HS-5 (cell line): ENCODE measurements at places on chromosomes 16 and 17.
A peak's percentile ranks its signal among the peaks of the same experiment; 100 is the strongest.

- no peak for DNase-seq
Measured at GRCh38 chr17:40399185-40399584, 18.5 kb downstream of the TOP2A start.

GRCh38 chr17:46821482-46822387 is 3.2 kb upstream of the WNT3 start:
- no peak for DNase-seq

- DNase-seq: no peak
Measured at GRCh38 chr17:63641692-63642448, 19.7 kb downstream of the MAP3K3 start.

GRCh38 chr17:49727380-49727779 is 19.6 kb upstream of the SLC35B1 start:
- DNase-seq: no peak

- DNase-seq: no peak
Measured at GRCh38 chr17:49074851-49075540, 57.6 kb upstream of the B4GALNT2 start.

- DNase-seq: no peak
Measured at GRCh38 chr16:70378869-70379493, 32.3 kb downstream of the DDX19A start.

- DNase-seq: no peak
Measured at GRCh38 chr16:88770461-88771293, 14.3 kb downstream of the PIEZO1 start.

DNA sequence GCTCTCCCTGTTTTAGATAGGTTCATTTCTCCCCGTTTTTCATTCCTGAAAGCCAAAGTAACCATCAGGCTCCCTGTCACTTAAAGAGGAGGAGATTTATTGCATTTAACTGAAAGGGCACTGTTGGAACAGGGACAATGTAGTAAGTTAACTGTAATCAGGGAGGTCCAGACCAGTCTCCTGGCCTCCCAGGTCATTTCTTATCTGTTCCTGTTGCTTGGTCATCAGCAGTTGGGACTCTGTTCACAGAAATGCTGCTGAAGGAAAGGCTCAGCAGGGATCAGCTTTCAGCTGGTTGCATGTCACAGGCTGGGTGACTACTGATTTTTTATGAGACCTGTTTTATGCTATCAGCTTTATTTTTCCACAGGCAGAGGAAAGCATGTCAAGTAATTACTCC is 622.6 kb upstream of the GOT2 start:
- no peak for DNase-seq

DNA sequence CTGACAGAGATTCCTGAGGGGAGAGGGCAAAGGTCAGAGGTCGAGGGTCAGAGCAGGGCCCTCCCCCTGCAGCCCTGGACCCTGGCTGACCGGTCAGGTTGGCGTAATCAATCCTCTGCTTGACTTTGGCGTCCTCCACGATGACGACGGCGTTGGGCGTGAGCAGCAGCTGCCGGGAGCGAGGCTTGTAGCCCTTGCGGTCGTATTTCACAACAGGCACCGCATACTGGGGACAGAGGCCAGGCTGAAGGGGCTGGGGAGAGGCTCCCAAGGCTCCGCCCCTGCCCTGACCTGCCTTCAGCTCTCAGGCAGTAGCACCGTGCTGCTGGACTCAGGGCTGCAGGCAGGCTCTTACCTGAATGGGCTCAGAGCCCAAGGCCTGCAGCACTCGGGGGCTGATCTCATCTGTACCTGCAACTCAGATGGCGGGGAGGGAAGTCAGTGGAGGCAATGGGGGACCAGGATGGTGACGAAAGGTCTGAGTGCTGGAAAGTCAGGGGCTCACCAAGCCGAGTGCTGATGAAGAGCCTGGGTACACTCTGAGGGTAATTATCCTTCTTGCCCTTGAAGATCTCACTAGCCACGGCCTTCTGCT is 12.0 kb upstream of the CRK start:
- DNase-seq: no peak

GRCh38 chr16:3882531-3882930 is 2.0 kb upstream of the CREBBP start:
- DNase-seq: no peak

DNA sequence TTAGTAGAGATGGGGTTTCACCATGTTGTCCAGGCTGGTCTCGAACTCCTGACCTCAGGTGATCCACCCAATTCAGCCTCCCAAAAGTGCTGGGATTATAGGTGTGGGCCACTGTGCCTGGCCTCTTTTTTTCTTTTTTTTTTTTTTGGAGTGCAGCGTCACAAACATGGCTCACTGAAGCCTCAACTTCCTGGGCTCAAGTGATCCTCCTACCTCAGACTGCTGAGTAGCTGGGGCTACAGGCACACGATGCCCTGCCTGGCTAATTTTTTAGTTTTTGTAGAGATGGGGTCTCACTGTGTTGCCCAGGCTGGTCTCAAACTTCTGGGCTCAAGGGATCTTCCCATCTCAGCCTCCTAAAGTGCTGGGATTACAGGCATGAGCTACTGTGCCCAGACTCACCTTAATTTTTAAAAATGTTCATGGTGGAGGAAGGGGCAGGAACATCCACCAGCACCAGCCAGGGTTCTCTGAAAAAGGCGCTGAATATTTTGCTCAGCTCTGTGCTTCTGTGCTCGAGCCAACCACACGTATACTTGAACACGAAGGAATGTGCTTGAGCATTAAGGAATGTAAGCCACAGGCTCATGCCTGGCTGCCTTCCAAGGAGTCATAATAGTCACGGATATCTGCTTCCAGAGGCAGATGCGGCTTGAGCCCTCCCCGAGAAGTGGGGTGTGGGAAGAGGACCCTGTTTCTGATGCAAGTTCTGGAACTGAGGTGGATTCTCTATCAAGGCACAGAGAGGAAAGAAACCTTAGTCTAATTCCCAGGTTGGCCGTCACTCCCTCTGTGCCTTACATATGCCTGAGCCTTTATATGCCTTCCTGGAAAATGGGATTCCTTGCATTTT is 65.5 kb upstream of the CREBBP start:
- DNase-seq: peak; percentile 90

GRCh38 chr17:80999536-81000333 is 8.1 kb downstream of the CHMP6 start:
- no peak for DNase-seq

- no peak for DNase-seq
Measured at GRCh38 chr16:78106686-78107085, 7.2 kb downstream of the WWOX start.

GRCh38 chr16:26071101-26071866 is 379.5 kb downstream of the HS3ST4 start:
- no peak for DNase-seq

DNA sequence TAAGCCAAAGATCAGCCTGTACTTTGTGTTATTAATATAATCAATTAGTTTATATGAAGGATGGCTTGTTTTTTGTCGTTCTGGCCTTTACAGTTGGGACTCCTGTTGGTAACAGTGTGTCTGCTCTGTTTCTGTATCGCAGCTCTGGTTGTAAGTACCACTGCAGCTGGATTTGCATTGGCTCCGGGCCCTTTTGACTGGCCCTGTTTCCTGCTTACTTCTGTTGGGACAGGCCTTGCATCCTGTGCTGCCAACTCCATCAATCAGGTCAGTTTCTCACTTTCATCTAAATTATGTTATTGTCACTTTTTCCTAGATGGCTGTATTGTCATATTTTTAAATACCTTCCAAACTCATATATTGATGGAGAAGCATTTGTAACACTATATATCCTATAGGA is 32.7 kb downstream of the COX10 start:
- DNase-seq: no peak

GRCh38 chr16:19757762-19758595 is 39.9 kb downstream of the IQCK start:
- no peak for DNase-seq

GRCh38 chr17:78210111-78210510 is 3.9 kb upstream of the BIRC5 start:
- DNase-seq: no peak

DNA sequence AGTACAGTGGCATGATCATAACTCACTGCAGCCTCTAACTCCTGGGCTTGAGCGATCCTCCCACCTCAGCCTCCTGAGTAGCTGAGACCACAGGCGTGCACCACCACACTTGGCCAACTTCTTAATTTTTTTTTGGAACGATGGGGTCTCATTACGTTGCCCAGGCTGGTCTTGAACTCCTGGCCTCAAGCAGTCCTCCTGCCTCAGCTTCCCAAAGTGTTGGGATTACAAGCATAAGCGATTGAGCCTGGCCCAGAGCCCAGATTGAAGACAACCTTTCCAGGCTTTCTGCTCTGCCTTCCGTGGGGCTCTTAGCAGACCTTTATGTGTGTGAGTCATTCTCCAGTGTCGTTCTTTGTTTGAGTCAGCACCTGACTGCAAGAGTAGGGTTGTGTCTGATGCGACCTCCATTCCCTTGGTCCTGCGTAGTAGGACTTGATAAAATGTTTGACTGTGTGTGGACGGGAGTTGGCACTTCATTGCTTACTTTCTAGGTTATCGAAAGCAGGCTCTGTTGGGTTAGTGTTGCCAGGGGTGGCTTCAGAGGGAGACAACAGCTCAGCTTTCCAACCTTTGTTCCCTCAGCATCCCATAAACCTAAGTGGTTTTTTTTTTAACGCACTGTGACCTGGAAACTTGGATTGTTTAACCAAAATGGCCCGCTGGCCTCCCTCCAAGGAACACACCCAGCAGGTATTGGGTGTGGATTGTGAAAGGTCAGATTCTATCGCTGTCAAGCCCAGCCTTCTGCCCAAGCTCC is 26.4 kb downstream of the EEF2K start:
- no peak for DNase-seq

GRCh38 chr17:63543822-63544420 is 6.4 kb upstream of the DCAF7 start:
- no peak for DNase-seq

DNA sequence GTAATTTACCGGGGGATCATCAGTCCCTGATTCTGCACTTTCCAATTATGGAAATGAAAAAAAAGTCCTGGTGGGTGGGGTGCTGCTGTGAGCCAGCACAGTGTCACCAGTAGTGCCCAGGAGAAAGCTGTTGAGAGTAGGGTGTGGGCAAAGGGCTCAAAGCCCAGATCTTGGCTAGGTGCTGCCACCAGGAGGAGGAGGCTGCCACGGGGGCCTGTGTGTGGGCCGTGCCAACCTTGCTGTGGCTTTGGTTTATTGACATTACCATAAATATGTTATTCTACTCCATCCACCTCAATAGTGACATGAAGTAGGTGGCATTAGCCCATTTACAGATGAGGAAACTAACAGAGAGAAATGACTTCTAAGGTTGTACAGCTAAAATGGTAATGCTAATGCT is 6.7 kb upstream of the PRPSAP2 start:
- no peak for DNase-seq

- no peak for DNase-seq
Measured at GRCh38 chr16:49629851-49630250, 226.1 kb downstream of the ZNF423 start.

DNA sequence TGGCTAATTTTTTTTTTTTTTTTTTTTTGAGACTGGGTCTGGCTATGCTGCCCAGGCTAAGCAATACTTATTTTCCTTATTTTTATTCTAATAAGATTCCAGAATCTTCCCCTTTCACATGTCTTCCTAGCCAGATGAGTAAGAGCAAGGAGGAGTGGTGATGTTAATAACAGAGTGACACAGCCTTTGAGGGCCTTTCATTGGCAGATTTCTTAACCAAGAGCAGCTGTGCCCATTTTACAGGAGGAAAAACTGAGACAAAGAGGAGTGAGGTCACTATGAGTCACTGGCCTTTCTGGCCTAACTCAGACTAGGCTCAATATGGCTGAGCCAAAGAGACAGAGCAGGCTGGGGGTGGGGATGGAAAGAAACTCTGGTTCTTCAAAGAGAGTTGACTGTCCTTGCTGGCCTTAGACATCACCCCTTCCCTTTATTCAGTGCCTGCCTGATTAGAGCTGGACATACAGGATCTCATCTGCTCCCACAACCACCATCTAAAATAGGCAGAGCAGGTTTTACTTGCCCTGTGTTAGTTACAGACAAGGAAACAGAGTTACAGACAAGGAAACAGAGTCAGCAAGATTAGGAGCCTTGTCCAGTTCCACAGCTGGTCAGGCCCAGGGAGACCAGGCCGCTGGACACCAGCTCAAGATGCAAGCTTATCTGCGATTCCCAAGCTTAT is 50.0 kb upstream of the TOB1 start:
- no peak for DNase-seq

DNA sequence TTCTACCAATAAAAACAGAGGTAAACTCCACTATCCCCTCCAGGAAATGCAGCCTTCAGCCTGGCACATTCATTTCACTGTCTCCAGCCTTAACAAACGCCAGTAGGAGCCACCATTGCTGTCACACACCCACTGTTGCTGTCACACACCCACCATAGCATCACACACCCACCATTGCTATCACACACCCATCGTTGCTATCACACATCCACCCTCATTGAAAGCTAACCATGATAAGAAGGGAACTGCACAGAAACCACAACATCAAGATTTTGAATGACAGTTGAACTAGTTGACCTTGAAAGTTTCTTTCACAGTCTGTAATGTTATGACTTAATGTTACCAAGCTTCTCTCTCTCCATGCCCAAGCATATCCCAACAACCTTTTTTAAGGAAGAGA is 38.1 kb downstream of the SHCBP1 start:
- no peak for DNase-seq

- no peak for DNase-seq
Measured at GRCh38 chr16:88432753-88433152, 20.3 kb upstream of the ZFPM1 start.

DNA sequence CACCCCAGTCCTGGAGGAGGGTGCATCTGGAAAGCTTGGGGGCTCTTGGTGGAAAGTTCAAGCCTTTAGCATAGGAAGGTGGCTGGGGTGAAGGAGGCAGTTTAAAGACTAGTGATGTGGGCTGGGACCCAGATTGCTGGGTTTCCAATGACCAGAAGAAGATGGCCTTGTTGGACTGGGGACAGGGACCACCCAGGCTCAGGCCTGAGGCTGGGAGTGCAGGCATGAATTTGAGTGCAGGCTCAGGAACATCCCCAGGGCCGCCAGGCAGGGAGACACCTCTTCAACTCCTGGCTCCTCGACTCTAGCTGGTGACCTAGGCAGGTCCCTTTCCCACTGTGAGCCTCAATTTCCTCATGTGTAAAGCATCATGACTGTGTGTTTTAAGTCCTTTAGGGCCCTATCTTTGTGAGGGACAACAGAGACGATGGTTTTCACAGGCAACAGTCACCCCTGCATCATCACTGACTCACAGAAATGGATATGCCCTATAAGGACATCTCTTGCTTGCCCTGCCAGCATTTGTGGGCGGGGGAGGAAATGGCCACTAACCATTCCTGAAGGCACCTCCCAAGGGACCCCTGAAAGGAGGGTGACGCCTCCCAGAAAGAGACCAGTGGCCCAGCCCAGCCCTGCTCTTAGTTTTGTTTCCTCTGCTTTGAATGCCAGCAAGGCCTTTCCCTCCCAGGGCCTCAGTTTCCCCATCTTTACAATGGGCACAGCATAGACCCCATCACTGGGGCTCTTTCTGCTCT is 11.1 kb downstream of the NLRC5 start:
- peak; percentile 80 for DNase-seq

GRCh38 chr16:27721531-27722181 is 171.7 kb downstream of the KATNIP start:
- no peak for DNase-seq

GRCh38 chr16:85068746-85069145 is 41.2 kb downstream of the KIAA0513 start:
- DNase-seq: no peak

- no peak for DNase-seq
Measured at GRCh38 chr17:76704805-76705204, 6.0 kb downstream of the MXRA7 start.

- DNase-seq: no peak
Measured at GRCh38 chr17:80760511-80760911, 215.9 kb downstream of the RPTOR start.
